ENCODE measurements at places on chromosomes 4 and X. TPM values are rescaled to one million over a fixed set of nuclear protein-coding genes. Genes with fewer than 3 reads are reported as not detected.

DNA sequence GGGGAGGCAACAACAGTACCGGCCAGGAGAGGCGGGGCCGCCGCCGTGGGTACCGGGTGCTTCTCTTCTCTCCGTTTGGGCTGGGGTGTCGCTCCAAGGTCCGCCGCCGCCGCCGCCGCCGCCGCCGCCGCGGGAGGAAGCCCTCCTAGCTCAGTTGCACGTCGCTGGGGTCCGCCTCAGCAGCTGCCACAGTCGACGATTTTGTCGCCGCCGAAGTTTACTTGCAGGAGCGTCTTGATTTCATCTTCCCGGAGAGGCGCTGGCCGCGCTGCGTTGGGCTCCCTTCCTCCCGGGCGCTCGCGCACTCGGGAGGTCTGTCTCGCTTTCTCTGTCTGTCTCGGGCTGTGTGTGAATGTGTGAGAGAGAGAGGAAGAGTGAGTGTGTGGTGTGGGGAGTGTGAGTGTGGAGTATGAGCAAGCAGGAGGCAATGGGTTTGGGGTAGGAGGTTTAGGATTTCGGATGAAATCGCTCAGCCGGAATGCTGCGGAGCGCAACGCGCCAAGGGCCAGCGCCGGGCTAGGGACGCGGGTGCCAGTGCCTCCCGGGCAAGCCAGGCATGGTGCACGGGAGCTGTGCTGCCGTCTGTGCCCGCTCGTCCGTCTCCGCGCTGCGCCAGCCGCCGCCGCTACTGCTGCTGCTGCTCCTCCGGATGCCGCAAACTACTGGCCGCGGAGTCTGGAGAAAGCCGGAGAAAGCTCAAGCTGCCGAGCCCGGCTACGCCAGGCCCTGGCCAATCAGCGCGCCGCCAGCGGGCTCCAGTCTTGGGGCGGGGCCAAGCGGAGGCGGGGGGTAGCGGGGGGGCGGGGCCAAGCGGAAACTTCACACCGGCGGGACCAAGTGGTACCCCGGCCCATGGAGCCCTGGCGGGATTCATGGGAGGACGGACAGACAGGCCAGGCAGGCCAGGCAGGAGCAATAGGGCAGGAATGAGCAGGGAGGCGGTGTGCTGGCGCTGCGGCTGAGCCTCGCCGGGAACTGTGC lies at the start of gene PCDH19:
Gene PCDH19, minus strand, starts transcription at position 664 of the 981 bp plus-strand sequence. CDS start 1,676 bp downstream, outside the sequence.
- DNase-seq, result peak; percentile 56
- H3K27me3 ChIP-seq, result peaks cover 91% of the 10 kb centered on the region
- H3K4me1 ChIP-seq, result peaks cover 3% of the 10 kb centered on the region
- H3K36me3 ChIP-seq, result no peaks in the 10 kb centered on the region
- H3K27ac ChIP-seq, result no peak within 1 kb of the TSS

Gene MAGEE1
- 3.1 TPM for total RNA-seq

GRCh38 chr4:150782311-150782710 lies 200.4 kb downstream of the MAB21L2 start:
- DNase-seq, result peak; percentile 61
- H3K27me3 ChIP-seq, result no peaks in the 10 kb centered on the region
- no peak overlapping the region for H3K4me3 ChIP-seq
- H3K4me1 ChIP-seq, result peaks cover 15% of the 10 kb centered on the region
- H3K36me3 ChIP-seq, result no peaks in the 10 kb centered on the region
- H3K27ac ChIP-seq, result no peak overlapping the region

GRCh38 chr4:185344743-185345538 lies 50.8 kb downstream of the LRP2BP start:
- no peak overlapping the region for H3K4me3 ChIP-seq
- DNase-seq, result no peak
- H3K27ac ChIP-seq, result peak overlapping the region; percentile 40
- peaks cover 9% of the 10 kb centered on the region for H3K36me3 ChIP-seq

- DNase-seq, result no peak
- H3K36me3 ChIP-seq, result no peaks in the 10 kb centered on the region
- H3K27me3 ChIP-seq, result no peaks in the 10 kb centered on the region
These were observed 43.0 kb downstream of the RPS6KA6 start for GRCh38 chrX:84144991-84145390.

Gene RCHY1
- 25.1 TPM for total RNA-seq

DNA sequence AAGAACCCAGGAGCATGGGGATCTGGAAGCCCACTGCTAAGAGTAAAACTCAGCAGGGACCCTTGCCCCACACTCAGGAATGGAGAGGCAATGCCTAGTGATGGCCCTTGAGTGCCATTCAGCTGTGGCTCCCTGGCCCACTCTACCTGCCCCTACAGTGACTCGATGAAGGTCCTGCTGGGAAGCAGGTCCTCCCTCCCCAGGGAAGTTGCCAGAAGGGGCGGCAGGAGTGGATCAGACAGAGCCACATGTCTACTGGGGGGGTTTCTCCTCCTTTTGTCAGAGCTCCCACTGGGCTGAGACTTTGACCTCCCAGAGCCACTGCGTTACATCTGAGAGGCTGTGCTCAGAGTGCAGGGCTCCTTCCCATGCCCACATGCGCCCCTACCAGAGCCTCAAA lies 1.2 kb downstream of the SLC10A3 start:
- H3K36me3 ChIP-seq, result no peaks in the 10 kb centered on the region
- H3K27ac ChIP-seq, result peak overlapping the region; percentile 97
- no peak overlapping the region for H3K4me3 ChIP-seq
- DNase-seq, result no peak

GRCh38 chr4:115128037-115128436 lies 14.6 kb upstream of the NDST4 start:
- no peaks in the 10 kb centered on the region for H3K4me1 ChIP-seq
- no peak for DNase-seq

GRCh38 chr4:81577392-81577791 lies 105.7 kb upstream of the RASGEF1B start:
- H3K36me3 ChIP-seq, result no peaks in the 10 kb centered on the region
- H3K4me1 ChIP-seq, result no peaks in the 10 kb centered on the region
- H3K4me3 ChIP-seq, result no peak overlapping the region

DNA sequence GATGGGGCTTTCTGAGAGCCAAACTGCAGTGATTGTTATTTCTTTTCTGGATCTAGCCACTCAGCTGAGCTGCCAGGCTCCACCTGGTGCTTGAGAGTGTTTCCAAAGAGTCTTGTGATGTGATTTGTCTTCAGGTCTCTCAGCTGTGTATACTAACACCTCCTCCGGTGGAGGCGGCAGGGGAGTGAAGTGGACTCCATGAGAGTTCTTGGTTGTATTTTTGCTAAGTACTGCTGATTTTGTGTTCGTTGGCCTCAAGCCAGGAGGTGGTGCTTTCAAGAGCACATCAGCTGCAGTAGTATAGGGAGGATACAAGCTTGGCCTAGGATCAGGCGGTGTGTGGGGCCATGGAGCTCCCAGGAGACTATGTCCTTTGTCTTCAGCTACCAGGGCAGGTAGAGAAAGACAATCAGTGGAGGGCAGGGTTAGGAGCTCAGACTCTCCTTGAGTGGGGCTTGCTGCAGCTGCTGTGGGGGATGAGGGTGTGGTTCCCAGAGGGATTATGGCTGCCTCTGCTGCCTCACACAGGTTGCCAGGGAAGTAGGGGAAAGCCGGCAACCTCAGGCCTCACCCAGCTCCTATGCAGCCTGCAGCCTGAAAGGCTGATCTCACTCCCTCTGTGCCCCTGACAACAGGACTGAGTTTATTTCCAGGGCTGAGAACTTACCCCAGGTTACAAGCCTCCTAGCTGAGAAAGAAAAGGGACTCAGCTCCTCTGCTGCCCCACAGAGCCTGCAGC lies 62.4 kb downstream of the NPFFR2 start:
- H3K4me1 ChIP-seq, result no peaks in the 10 kb centered on the region
- no peak overlapping the region for H3K4me3 ChIP-seq
- DNase-seq, result no peak
- no peak overlapping the region for H3K27ac ChIP-seq
- H3K36me3 ChIP-seq, result no peaks in the 10 kb centered on the region

Measured in adrenal gland (tissue), 19 donors.